ENCODE measurements at places on chromosomes 6 and 20.

- peak; percentile 45 for DNase-seq
Observed at GRCh38 chr6:137218473-137218916, 690 bp downstream of the IFNGR1 start.

- DNase-seq = peak; percentile 70
Observed at GRCh38 chr6:44078827-44079671, 48.2 kb downstream of the MRPL14 start.

DNA sequence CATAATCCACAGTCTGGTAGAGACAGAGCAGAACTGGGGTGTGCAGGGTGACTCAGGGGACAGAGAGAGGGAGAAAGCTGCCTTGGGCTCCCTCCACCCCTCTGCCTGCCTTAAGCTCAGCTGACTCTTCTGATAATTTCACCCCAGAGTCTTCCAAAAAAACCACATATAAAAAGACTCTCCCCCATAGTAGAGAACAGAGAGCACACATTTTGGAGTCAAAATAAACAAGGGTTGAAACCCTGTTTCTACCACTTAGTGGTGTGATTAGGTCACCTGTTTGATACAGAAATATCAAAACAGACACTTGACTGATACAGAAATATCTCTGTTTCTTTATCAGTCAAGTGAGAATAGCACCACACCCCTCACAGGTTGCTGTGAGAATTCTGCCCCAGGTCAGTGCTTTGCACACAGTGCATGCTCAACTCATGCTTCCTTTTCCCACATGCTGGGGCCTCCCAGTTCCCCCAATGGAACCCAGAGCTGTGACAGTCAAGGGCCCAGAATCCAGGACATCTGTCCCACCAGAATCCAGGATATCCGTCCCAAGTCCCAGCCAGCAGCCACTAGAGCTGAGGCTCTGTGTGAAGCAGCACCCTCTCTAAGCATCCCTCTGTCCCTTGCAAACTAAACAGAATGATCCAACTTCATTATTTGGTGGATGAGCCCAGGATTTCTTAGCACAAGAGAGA is 1.2 kb downstream of the TREML2 start:
- DNase-seq = peak; percentile 61

DNA sequence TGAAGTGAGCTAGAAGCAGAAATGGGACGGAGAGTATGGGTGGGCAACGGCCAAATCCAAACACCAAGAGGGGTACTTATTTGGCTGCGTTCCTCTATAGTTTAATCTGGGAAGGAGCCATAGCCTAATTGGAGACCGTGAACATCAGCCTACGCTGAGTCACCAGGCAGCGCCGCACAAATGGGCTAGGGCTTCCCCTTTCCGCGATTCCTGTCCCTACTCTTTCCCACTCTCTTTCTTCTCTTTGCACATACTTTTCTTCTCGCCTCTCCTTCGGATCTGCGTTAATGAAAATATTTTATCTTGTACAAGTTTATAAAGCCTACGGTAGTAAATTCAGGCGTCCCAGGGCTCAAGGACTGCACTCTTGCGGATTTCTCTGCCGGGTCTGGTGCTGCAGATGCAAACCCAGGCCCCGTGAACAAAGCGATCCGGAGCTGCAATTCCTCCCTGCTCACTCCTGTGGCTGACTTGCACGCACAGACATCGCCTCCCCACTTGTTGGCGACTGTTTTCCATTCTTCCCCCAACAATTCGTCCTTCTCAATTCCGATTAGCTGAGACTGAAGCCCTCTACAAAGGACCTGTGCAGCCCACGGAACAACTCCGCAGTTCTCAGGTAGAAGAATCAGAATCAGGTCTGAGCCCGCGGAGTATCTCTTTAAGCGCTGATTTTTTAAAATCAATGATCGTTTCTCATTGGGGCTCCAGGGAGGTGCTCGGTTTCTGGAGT is 4.2 kb upstream of the TBX18 start:
- peak; percentile 34 for DNase-seq

DNA sequence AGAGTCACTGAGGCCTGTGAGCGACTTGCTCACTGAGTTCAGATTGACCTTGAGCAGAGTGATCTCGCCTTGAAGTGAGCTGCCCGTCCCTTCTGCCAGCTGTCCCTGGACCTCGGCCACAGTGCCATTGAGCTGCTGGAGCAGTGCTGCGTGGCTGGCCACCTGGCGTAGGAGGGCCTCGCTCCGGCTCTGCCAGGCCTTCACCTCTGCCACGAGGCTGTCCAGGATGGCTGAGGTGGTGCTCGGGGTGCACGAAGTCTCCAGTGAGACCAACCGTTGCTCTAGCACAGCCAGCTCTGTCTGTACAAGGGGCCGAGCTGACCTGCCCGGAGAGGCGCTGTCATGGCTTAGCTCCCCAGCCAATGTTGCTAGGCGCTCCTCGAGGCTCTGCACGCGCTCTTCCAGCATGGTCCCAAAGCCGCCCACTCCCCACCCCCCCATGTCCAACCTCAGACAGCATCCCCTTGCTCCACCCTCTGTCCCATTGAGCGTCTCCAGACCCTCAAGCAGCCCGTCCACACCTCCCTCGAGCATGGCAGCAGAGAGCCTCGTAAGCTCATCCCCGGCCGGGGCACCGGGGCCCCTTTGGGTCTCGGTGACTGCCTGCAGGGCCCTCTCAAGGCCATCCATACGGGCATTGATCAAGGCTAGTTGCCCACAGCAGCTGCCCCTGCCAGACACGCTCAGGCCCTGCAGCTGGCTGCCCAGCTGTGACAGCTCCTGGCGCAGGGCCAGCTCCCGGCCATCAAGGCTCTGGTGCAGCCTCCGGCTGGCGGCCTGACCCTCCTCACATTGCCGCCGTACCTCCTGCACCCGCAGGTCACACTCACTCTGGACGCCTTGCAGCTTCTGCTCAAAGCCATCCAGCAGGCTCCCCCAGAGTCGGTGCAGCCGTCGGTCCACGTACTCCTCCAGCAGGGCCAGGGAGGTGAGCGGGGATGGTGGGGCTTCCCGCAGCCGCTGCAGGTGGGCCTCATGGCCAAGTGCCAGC is 4.6 kb downstream of the EMILIN3 start:
- DNase-seq = no peak

DNA sequence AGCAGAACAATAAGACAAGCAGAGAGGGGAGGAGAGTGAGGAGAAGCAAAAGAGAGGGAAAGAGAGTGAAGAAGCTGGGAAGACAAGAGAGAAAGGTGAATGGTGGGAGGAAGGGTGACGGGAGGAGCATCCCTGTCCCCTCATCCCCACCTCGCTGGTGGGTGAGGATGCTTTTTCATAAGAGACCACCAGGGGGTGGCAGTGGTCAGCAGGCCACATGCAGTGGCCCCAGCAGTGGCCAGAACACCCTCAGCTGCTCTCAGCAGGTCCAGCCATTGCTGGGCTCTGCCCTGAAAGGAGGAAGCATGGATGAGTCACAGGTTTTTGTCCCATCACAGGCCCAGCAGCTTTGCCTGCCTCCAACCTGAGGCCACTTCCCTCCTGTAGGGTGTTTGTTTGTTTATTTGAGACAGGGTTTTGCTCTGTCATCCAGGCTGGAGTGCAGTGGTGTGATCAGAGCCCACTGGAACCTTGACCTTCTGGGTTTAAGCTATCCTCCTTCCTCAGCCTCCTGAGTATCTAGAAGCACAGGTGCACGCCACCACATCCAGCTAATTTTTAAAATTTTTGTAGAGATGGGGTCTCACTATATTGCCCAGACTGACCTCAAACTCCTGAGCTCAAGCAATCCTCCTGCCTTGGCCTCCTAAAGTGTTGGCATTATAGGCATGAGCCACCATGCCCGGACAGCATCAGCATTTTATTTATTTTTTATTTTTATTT is 24.0 kb downstream of the FGD2 start:
- peak; percentile 88 for DNase-seq

DNA sequence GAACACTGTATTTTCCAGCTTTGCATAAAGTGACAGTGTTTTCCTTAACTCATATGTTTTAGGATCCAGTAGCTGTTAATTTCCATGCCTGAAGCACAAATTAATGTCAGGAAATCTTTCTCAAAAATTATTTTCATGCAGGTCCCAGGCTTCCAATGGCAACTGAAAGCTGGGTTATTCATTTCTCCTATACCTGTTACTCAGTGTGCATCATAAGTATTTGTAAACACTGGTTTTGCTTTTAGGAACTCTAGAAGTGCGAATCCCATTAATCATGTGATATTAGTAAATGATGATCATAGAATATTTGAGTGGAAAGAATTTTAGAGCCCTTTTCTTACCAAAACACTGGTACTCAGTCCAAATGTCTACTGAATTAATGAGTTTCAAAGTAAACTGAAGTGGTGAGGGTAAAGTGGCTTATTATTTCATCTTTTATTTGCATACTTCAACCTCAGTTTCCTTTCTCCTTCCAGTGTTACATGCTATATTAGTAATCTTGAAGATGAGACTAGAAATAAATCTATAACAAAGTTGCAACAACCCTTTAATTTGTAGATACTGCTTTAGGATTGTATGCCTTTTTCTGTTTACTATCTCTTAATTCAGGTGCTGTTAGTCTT is 124.0 kb downstream of the ZFAND3 start:
- DNase-seq = no peak

DNA sequence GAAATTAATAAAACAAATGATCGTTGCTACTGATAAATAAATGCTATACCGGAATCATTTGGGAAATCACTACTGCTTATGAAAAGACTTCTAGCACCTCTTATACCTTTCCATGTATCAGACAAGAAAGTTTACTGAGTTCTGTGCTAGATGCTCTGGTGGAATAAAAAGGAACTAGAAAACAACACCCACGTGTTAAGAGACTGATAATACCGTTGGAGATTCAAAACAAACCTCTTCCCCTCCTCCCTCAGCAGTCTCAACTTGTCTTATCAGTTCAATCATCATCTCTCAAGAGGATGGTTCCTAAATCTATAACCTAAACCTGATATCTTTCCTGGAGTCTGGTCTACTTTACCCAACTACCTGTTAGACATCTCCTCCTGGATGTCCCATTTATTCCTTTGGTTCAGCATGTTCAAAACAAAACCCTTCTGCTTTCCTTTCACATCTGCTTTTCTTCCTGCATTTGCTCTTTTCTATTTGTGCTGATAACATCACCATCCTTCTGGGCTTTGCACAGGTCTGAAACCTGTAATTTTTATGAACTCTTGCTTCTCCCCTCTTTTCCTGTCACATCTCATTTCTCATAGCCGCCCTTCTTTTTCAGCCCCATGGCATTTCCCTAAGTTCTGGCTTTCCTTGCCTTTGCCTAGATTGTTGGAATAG is 122.2 kb downstream of the COL19A1 start:
- DNase-seq = no peak

DNA sequence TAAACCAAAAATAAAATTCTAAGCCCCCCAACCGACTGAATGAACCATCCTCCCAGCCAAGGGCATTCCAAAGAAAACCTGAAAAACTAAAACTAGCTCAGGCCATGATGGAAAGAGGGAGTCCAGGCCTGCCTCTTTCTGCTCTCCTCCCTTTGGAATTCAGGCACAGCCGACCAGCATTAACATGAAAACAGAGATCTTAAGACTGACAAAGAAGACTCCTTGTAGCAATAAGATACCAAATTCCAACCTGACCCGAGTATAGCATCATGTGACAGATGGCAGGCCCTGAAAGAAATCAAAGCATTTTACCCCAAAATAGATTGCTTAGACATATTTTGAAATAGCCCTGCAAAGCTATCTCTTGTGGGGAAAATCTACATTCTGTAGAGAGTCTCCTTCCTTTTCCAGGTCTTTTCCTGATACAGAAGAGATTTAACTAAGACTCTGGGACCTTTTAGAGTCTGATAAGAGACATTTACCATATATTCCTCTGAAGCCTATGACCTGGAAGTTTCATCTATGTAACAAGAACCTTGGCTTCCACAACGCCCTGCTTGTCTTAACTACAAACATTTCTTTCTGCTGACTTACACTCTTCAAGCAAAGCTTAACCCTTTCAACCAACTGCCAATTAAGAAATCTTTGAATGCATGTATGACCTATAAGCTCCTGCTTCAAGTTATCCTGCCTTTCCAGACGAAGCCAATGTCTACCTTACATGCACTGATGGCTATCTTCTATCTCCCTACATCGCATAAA is 22.2 kb upstream of the TXLNB start:
- DNase-seq = no peak

- no peak for DNase-seq
Observed at GRCh38 chr6:11006061-11006460, 38.0 kb downstream of the ELOVL2 start.

DNA sequence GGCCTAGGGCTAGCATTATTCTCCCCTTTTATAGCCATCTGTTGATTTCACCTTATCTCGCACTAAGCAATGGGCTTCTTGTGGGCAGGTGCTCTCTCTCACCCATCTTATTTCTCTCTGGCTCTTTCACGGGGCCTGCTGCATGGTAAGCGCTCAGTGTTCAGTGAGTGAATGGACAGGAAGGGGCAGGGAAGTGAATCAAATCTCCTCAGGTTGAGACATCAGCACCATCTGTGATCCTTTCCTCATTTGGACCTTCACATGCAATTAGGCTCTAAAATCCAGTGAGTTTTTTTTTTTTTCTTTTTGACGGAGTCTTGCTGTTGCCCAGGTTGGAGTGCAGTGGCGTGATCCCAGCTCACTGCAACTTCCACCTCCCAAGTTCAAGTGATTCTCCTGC is 76.5 kb upstream of the EZR start:
- no peak for DNase-seq

DNA sequence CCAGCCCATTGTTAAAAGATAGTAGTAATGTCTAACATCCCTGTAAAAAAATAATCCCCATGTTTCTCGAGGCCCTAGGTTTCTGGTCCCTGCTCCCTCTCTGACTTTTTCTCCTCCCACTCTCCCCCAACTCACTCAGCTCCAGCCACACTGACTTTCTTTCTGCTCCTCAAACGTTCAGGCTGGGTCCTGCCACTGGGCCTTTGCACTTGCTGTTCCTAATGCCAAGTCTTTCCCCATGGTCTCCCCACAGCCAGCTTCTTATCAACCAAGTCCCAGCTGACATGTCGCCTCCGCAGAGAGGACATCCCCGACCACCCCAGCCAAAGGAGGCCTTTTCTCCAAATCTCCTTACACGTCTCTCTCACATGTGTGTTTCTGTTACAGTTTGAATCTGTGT is 21.8 kb upstream of the PTGIS start:
- DNase-seq = no peak

GRCh38 chr6:142331601-142332000 is 29.8 kb downstream of the ADGRG6 start:
- peak; percentile 29 for DNase-seq

DNA sequence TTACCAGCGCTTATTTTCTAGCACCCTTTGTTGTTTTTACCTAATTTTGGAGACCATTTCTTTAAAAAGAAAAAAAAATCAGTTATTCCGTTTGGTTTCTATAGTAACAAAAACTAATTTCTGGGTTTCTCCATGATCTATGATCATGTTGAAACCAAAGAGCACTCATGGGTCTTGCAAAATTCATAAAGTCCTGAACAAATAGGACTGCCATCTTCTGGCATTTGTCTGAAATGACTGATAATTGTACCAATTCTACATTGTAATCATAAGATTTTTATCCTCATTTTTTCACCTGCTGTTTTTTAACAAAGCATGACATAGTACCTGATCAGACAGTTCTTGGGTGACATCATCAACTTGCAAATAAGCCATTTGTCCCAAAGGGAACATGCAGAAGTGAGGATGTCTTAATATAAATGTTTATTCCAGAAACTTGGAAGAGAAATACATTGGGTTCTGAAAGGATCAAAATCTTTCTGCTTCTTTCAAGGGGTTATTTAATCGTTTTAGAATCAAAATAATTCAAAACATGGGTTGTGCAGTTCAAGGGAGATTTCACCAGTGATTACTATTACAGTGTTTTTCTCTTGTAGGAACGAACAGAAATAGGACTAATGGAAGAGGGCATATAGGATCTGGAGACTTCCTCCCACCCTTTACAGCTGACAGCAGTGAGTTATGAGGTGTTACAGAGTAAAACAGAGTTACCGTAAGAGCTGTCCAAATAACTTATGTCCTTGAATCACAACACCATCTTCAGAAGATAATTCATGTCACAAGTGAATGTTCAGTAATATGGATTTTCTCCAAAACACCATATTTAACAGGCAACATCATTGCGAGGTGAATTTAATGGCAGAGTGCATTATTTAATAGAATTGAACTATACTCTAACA is 87.1 kb upstream of the GJE1 start:
- no peak for DNase-seq

Data from common myeloid progenitor, CD34-positive (primary cell).